ENCODE measurements at places on chromosomes 7 and 10. TPM values are rescaled to one million over a fixed set of nuclear protein-coding genes. Genes with fewer than 3 reads are reported as not detected.

The HYAL4 gene
- not detected for total RNA-seq

The PCGF5 gene
- total RNA-seq: 25.8 TPM

The LRRC18 gene
- total RNA-seq: not detected

The ZNF503 gene
- total RNA-seq: 8.1 TPM

The TMEM106B gene
- total RNA-seq: 41.7 TPM

The CYP2C9 gene
- total RNA-seq: not detected

The H2BK1 gene
- total RNA-seq: not detected

The NUTM2D gene
- 2.3 TPM for total RNA-seq

The OPALIN gene
- total RNA-seq: not detected

DNA sequence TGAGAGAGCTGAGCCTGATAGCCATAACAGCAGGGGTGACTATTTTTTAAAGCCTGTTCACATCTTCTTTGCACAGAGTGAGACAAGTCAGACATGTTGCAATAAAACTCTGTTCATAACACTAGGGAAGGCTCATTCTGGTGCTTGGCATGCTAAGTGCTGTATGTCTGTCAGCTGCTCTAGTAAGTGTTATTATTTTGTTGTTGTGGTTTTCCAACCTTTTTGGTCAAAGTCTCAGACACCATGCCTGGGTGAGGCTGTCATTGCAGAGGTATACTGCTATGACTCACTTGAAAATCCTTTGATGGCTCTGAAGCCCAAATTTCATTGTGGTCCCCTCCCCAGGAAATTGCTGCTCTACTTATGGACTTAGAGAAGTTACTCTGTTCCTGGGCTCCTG is 129.7 kb downstream of the ADRA2A start:
- DNase-seq: no peak

DNA sequence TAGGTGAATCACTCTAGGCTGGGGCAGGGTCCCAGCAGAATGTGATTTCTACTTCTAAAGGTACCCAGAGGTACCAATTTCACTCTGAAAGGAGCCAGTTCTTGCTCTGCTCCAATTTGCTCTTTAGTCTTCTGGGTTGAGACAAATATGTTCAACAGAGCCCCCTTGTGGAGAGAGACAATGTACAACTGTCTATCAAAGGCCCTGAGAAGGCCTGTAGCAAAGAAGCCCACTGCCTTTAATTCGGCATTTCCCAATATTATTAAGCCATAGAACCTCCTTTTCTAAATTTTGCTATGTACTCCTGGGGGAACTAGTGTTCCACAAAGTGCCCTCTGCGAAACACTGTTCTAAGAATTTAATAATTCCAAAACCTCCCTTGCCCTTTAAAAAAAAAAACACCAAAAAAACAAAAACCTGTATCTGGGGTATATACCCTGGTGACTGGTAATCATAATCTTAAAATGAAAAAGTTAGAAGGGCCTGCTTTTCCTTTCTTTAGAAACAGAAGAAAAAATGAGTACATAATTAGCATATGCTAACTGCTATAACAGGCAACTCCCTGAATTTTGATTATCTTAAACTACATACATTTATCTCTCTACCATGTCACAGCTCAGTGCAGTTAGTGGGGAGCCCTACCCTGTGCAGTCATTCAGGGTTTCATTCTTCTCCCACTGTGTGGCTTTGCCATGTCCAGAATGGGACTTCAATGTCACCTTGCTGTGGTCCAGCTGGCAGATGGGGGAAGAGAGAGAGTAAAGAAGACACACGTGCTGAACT is 160.9 kb upstream of the BMPER start:
- peak; percentile 71 for DNase-seq

- DNase-seq: no peak
These were observed 5.4 kb downstream of the PSD start for GRCh38 chr10:102413053-102413705.

DNA sequence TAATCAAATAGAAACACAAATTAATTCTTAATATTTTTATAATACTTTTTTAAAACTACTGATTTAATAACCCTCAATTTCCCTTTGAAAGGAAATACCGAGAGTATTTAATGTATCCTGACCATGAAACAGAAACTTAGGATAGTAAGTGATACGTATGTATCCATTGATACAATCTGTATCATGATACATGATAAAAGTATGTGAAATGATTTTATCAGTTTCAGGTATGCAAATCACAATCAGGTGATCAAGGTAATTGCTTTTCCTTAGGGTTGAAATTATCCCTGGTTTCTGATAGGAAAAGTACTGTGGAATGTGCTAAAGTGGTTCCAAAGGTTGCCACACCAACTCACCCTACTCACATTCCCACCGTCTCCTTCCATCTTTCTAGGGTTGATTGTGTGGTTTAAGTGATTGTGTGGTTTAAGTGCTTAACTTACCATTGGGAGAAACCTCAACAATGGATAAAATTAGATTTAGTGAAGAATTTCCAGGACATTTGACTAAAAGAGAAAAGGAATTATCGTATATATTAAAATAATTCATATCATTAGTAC is 138.3 kb downstream of the LRRN3 start:
- DNase-seq: no peak

DNA sequence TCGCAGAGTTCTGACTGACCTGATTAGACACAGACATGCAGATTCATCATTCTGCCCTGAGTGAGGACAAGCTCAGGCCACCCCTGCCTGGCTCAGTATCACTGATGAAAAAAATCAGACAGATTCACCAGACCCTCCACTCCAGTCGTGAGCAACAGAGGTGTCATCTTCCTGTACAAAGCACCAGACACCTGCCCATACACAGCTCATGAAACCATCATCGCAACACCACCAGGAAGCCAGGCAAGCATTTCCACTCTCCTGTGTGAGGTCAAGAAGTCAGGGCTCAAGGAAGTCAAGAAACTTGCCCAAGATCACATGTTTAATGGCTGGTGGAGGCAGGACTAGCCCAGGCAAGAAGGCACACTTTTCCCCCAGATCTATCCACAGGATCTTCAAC is 163.0 kb downstream of the CALN1 start:
- DNase-seq: no peak

DNA sequence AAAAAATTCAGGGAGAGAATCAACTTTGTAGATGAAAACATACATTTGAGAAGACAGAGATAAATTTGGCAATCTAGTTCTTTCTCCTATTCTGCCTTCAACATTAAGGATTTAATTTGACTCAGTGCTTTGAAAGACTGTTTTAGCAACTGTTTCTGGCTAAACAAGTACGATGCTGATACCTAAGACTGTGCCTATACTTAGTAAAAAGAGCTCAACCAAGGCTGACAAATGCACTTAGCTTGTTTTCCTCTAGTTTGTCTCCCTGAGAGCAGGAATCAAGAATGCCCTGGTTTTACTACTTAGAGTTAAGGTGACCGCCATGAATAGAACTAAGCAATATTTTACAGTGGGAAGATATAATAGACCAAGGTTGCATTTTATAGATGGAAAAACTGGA is 49.5 kb downstream of the NRP1 start:
- no peak for DNase-seq

GRCh38 chr7:154564676-154565075 is 438.2 kb downstream of the PAXIP1 start:
- no peak for DNase-seq

GRCh38 chr7:7529328-7529727 is 6.3 kb downstream of the COL28A1 start:
- no peak for DNase-seq

DNA sequence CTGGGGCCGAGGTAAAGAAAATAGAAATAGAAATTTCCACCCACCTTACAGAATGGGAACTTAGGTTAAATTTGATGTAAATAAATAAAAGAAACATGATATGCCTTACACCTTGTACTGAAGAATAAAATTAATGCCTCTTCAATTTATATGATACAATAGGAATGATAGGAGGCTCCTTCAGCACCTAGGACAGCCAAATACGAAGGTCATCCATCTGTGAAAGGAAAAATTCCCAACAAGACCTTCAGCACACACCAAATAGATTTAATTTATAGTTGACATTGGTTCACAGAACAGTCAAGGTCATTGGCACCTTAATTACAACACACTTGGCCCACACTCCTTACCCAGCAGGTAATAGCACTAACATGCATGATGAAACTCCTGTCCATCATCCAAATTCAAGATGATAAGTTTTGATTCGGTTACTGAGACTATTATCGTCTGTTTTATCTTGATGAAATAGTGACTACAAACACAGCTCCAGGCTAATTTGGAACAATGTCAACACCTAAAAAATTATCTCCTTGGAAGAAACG is 250.9 kb downstream of the SNX13 start:
- DNase-seq: peak; percentile 44

GRCh38 chr7:21358648-21359047 is 69.2 kb upstream of the SP4 start:
- no peak for DNase-seq

GRCh38 chr10:35336084-35336831 is at the start of gene CCNY:
Gene CCNY, plus strand, starts transcription at chr10:35336509. Its CDS starts 545 bp downstream, at chr10:35337054.
- peak; percentile 72 for DNase-seq

GRCh38 chr7:107931740-107932515 is 40.9 kb downstream of the DLD start:
- no peak for DNase-seq

DNA sequence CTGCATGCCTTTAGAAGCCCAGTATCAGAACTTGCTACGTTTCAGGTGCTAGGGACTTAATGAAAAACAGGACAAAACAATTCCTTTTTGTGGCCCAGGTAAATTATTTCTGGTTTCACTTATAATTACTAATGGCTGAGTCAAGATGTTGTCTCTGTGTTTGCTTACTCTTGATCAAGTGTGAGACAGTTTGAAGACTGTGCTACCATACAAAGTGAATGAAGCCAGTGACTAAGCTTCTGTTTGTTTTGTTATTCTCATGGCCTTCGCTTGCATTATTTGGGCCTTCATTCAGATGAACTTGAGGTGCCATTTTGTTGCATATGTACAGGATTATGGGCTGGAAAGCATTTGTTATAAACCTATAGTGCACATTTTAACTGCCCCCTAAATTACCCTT is 17.9 kb downstream of the SMNDC1 start:
- no peak for DNase-seq

DNA sequence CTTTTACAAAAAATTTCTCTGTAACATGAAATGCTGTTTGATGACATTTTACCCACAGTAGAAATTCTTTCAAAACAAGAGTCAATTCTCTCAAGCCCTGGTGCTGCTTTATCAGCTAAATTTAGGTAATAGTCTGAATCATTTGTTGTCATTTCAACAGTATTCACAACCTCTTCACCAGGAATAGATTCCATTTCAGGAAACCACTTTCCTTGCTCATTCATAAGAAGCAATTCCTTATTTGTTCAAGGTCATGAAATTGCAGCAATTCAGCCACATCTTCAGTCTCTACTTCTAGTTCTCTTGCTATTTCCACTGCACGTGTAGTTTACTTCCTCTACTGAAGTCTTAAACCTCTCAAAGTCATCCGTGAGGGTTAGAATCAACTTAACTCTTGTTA is 14.1 kb downstream of the STAG3 start:
- DNase-seq: peak; percentile 6

DNA sequence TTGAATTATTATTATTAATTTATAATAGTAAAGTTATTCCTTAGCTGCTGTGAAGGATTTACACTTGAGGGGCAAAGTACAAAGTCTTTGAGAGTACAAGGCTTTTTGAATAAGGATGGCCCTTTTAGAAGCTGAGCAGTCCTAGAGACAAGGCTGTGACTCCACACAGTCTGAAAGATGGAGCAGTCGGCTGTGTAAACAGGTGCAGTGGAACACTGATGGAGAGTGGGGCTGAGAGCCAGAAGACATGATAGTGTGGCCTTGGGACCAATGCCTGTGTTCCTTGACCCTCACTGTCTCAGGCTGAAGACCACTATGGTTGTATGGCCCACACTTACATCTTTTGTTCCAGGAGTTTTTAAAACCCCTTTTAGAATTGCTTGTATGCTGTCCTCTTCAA is 311.2 kb upstream of the PHF14 start:
- no peak for DNase-seq

DNA sequence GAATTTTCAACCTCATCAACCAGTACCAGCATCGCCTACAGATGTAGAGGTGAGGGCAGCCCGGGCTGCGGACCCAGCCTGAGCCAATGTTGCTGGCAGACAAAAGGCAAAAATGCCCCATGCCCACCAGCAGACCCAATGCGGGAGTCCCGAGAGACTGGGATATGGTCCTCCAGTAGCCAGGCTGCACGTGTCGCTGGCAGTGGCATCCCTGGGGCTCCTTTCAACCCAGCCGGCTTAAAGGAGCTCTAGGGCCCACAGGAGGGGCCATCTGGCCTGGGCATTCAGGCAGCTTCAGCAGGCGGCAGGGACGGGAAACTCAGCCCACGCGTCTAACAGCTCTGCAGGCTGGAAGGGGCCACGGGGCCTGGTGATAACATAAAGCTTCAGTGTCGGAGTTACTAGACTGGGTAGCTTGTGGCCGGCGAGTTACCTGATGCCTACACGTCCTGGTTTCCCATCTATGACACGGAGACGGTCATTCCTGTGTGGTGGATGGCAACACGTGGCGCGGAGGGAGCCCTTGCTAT is 70.7 kb downstream of the PROSER2 start:
- DNase-seq: no peak

- DNase-seq: no peak
These were observed 78.3 kb upstream of the TMEM72 start for GRCh38 chr10:44832595-44833390.

GRCh38 chr7:128831994-128832879 is 2.0 kb downstream of the FLNC start:
- DNase-seq: no peak

DNA sequence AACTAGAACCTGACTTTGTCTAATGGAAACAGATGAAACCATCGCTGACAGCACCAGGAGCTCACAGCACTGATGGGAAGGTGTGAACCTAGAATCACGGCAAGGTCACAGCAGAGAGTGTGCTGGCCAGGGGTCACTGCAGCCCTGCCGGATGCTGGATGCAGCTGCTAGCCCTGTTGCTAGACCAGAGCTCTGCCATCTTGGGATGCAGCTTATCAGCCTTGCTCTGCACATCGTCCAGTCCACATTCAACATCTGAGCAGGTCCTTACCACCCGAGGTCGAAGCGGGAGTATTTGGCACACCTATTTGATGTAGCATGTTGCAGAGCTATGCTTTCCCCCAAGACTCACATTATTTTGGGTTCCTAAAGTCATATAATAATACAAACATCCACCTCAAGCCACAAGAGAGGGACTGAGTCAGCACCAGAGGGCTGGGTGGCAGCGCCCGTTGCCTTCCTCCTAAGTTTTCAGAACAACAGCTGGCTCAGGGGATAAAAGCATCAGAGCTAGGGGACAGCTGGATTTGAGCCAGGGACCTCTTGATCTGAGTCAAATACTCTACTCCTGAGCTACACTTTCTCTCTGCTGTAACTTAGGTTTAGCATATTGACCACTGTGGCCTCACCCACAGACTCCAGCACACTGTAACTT is 135.3 kb downstream of the ZNF467 start:
- no peak for DNase-seq

- no peak for DNase-seq
These were observed 73.5 kb downstream of the CTNNA3 start for GRCh38 chr10:67622511-67622910.
